ENCODE measurements at places on chromosomes 3 and 15. TPM values are rescaled to one million over a fixed set of nuclear protein-coding genes. Genes with fewer than 3 reads are reported as not detected.

PRR20G gene
- not detected for total RNA-seq

ADCY5 gene
- total RNA-seq, result 0.85 TPM

SH2D7 gene
- total RNA-seq, result not detected

C15orf61 gene
- total RNA-seq, result 2.4 TPM

PIERCE2 gene
- 6.5 TPM for total RNA-seq

CKMT1A gene
- total RNA-seq, result 1.1 TPM

GHRL gene
- not detected for total RNA-seq

GOLGA8O gene
- not detected for total RNA-seq

TRH gene
- not detected for total RNA-seq

DNA sequence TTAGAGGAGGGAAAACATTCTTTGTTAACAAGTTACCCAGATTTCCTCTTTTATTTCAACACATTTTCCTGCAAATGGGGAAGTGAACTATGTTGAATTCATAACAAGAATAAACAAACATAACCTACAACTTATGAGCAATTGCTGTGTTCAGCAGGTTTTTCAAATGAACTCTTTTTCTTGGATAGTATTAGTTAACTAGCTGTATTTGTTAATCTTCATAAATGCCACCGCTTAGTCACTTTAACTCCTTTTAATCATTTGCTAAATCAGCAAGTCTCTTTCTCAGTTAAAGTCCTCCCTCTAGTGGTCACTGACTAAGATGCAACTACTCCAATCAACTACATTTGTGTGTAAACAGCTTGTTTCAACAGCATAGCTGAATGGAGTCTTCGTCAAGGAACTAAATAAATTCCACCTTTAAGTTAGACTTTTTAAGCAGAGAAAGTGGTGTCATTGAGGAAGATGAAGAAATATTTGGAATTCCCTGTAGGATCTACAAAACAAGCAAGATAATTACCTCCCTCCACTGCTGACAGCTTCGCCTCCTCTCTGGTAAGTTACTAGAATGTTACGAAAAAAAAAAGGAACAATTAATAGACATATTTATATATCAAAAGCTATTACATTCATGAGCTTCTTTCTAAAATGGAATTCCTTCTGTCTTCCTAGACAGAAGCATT, 1122.0 kb downstream of the ROBO1 start:
- peak; percentile 48 for DNase-seq

DNA sequence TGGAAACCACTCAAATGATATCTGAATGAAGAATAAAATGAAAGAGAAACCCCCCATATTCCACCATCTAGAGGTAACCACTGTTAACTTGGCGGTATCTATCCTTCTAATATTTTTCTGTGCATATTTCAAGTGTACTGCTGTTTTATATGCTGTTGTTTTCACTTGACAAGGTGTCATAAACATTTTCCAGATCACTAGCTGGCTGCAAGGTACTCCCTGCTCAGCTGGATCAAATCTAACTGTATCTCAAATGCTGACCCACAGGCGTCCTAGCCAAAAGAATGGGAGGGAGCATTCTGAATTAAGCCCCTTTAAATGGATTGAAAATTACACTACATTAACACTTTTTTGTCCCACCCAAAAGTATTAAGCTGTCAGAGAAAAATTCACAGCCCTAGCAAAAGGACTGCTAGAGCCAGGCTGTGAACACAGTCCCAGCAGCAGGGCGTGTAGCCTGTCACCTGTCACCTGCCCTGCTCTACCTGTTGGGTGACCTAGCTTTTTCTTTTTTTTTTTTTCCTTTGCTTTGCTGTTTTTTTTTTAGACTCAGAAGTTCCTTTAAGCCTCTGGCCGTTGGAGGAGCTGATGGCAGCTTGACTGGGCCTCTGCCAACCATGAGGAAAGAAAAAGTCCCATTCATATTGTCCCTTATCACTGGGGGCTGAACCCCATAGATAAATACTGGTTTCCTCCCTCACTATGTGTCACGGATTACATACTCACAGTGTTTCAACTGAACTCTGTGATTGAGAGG, 93.7 kb upstream of the TSC22D2 start:
- DNase-seq, result no peak

GRCh38 chr15:58921267-58921790, 12.2 kb downstream of the SLTM start:
- no peak for DNase-seq

GRCh38 chr3:181176601-181177000, 187.1 kb upstream of the DNAJC19 start:
- peak; percentile 58 for DNase-seq

DNA sequence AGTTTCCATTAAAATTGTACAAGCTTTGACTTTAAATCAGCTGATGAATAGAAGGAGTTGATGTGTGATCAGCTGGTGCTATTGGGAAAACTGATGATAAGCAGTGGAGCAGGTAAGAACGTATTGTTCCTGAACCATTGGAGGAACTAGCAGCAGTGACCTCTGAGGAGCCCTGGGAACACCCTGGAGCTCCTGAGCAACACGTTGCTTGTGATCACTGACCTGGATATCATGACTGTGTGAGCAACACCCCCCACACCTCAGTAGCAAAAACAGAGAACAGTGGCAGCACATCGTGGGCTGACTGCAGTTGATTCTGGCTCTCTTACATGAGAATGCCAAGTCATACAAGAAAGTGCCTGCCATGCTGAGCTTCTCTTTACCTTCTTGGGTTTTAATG, 72.9 kb downstream of the BLM start:
- no peak for DNase-seq

DNA sequence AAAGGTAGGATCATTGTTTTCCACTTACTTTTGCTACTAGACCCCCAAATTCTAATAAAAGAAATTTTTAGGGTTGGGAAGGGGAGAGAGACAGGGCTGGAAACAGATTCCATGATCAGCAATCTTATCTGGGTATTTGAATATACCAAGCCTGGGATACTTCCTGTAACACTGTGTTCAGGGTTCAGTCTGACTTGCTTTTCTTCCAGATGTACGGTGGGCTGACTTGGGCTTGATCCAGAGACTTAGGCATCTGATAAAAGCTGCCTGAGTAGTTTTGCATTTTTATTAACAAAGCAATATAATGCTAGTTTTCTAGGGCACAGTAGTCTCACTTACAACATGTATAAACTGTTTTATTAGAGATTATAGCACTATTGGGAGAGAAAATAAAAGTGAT, 49.2 kb downstream of the KCNMB2 start:
- DNase-seq, result no peak

DNA sequence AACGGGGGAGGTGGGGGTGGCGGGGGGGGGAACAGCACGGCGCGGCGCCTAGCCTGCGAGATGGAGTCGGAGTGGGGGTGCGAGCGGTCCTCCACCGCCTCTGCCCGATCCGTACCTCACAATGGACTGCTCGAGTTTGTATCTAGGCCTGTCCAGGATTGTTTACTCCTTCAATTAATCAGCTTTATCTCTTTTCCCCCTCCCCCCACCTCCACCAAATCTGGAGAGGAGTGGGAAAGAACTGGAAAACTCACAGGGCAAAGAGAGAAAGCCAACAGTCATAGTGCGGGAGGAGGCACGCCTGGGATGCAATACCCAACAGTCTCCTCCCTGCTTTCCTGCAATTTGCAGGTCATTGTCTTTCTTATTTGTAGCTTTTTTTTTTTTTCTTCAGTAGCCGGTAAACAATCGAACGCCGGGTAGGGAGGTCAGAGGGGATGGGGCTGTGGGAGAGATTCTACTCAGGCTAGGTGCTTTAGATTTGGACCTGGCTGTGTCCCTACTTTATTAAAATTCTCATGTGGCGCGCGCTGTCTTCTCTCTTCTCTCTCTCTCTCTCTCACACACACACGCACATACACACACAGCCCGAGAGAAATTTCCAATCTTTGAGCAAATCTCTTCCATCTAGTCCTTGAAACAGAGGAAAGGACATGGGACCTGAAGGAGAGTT, 6.9 kb upstream of the MEIS2 start:
- DNase-seq, result no peak

GRCh38 chr3:70820397-70820796, 508.0 kb upstream of the MDFIC2 start:
- DNase-seq, result no peak

- DNase-seq, result peak; percentile 42
Observed at GRCh38 chr3:90184861-90185260, 1077.4 kb downstream of the EPHA3 start.

- no peak for DNase-seq
Observed at GRCh38 chr3:52004163-52004787, 8.6 kb upstream of the RPL29 start.

DNA sequence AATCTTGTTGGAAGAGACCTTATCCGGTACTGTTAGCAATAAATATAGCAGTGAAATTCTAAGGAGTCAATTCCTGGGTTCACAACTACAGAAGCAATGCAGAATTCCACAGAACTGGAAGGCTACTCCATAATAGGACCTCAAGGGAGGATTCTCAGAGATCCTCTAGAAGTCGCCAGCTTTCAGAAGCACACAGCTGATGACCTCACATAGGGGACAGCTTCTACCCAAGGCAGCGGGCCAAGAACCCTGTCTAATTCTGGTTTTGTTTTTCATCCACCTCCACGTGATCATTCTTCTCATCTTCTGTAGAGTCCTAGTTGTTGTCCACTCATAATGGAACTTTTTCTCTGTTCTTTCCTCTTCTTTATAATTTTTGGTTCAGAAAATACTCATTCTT, 99.4 kb downstream of the ERC2 start:
- DNase-seq, result no peak

DNA sequence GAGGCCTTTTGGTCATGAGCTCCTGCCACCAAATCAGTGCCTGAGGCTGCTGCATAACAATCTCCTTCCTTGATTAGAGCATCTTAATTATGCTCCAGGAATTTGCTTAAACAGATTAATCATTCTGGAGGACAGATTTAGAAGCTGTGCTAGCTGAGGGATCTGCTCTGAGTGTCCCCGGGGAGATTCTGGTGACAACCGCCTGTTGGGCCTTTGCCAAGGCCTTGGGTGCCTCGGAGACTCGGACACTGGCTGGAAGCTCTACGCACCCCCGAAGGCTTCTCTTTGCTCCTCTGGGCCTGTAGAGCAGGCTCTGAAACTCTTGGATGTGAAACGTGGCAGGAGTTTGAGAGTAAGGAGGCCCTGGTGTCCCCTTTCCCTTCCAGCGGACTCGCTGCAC, 264.1 kb downstream of the CD47 start:
- no peak for DNase-seq

DNA sequence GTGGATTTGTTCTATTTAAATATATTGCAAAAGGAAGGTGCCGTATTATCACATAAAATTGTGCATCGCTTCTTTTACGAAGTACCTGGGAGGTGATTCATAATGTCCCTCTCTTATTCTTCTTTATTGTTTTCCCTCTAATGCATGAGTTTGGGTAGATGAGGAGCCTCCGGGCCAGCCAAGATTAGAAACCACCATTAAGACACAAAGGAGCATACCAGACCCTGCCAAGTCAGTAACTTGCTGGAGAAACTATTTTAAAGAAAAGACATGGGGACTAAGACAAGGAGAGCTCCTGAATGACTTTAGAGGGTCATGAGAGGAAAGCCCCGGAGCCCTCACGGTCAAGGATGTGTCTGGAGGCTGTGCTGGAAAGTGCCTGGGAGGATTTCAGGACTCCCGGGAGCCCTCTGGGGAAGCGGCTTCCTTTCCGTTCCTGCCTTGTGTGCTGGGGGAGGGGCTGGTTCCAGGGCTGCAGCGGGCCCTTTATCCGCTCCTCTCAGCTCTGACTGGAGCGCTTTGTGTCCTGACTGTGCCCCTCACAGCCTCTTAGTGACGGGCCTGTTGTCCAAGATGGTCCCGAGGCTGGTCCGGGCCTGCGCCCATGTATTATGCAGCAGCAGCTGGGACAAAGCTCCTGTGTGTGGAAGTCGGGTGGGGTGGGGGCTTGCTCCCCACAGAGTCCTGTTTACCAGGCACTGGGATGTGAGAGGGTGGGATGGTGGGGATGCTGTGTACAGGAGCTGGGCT, 35.7 kb downstream of the CORO2B start:
- no peak for DNase-seq

GRCh38 chr3:171383206-171384018, 76.8 kb downstream of the TNIK start:
- DNase-seq, result no peak

- DNase-seq, result no peak
Observed at GRCh38 chr3:100120012-100120411, 5.7 kb upstream of the FILIP1L start.

DNA sequence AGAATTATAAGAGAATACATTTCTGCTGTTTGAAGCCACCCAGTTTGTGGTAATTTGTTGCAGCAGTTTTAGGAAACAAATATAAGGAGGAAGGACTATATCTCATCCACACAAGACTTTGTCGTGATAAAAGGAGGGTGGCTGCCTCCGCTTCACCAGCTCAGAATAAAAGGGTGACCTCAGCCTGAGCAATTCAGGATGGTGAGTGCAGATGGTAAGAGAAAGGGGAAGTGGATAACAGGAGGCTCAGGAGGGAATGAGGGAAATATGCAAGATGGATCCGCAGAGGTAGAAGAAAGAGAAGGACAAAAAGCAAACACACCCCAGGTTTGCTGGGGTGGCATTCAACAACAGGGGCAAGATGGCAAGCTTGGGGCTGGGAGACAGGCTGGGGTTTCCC, 108.1 kb upstream of the TNFAIP8L3 start:
- DNase-seq, result no peak

GRCh38 chr3:99945328-99945995, 127.8 kb downstream of the CMSS1 start:
- peak; percentile 79 for DNase-seq

DNA sequence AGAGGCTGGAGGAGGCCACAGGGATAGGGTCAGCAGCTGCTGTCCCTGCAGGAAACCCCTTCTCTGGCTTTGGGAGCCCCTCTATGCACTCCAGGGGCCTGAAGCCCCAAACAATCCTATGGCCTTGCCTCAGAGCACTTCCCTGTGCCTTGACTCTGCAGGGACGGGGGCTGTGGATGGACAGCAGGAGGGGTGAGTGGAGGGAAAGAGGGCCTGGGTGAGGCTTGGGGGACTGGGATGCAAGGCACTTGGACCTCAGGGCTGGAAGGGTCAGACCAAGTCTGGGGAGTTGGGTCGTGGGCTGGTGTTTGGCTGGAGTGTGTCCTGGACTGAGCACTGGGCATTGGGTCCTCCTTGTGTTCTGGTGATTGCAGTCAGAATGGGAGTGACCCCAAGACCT, 769.8 kb downstream of the EPHA3 start:
- DNase-seq, result no peak

DNA sequence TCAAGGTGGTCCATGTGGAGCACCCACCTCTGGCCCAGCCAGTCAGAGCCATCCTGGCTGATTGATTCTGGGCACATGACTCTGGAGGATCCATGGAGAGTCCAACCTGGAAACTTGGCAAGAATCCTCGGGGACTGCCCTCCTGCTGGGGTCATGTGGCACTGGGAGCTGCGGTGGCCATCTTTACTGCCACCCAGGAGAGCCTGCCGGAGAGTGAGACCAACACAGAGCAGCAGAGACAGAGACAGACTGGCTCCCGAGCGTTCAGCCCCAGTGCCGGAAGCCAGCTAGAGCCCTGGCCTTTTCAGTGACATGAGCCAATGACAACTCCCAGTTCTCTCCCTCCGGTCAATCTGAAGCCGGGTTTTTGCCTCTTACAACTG, 11.5 kb upstream of the GATA2 start:
- no peak for DNase-seq

DNA sequence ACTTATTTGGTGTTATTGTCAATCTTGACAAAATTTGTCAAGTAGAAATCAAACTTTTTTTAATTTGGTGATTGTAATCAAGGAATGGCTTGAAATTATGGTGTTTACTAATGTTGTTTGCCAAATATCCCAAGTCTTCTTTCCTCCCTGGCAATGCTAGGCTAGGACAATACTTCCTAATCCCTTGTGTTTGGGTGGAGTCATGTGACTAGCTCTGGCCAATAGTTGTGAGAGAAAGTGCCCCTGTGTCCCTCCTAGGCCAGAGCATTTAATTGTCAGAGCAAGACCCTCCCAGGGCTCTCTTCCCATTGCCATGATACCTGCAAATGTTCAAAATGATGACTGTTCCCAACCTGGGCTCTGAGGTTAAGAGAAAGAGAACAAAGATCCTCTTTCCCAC, 132.7 kb downstream of the ANXA2 start:
- DNase-seq, result no peak
